Stimulated activated CD4-positive, alpha-beta T cell treated with anti-CD3 and anti-CD28 coated beads, Interleukin-2, amount 100 ng/mL, for 24 hours (primary cell): ENCODE measurements at places on chromosomes 2 and 18.

DNA sequence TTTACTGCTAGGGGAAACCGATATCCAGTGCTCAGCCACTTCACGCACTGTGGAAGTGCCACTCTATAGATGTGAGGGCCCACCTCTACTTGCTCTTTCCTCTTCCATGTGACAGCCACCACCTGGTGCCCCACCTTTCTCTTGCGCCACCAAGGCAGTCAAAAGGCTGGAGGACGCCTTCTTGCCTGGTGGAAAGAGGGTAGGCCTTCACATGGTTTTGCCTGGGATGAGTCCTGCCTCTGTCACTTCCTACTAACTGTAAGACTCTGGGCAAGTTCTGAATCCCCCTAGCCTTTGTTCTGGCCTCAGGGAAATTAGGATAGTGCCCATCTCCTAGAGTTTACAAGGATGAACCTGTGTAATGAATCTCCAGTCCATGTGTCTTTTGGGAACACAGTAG lies 66.1 kb upstream of the ODC1 start:
- no peak for DNase-seq

DNA sequence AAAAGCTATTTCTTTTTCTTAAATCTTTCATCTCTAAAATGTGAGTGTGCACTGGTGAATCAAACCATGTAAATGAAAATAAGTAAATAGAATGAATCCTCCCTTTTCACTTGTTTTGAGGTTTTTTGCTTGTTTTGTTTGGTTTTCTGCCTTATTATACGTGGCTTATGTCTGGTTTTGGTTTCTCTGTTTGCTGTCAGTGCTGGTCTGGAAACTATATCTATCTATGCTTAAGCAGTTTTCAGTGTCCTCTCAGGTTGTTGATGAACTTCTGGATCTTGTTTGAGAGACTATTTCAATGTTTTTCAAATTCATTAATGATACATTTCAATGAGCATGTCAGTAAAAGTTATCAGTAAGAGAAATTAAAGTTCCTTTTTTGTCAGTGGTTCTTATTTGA lies 48.1 kb upstream of the TNFRSF11A start:
- no peak for DNase-seq

DNA sequence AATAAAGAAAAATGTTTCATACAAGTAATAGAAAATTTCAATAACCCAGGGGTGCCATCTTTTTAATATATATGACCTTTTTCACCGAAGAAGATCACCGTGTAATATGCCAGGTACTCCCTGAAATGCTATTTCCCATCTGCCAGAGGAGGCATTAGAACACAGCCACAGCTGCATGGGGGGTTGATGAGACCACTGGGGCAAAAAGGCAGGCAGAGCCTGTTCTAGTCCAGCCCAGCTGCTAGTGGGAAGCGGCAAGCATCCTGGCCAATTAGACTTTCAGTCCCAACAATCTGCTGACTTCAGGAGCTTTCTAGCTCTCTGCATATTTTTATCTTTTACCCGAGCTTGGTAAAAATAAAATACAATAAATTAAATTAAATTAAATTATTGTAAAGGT lies 362.6 kb downstream of the RIT2 start:
- DNase-seq = no peak

- no peak for DNase-seq
Observed at GRCh38 chr2:181407171-181407570, 50.0 kb upstream of the ITGA4 start.

- no peak for DNase-seq
Observed at GRCh38 chr2:121197369-121198091, 87.5 kb downstream of the TFCP2L1 start.

- DNase-seq = no peak
Observed at GRCh38 chr18:10563886-10564285, 38.1 kb downstream of the NAPG start.

DNA sequence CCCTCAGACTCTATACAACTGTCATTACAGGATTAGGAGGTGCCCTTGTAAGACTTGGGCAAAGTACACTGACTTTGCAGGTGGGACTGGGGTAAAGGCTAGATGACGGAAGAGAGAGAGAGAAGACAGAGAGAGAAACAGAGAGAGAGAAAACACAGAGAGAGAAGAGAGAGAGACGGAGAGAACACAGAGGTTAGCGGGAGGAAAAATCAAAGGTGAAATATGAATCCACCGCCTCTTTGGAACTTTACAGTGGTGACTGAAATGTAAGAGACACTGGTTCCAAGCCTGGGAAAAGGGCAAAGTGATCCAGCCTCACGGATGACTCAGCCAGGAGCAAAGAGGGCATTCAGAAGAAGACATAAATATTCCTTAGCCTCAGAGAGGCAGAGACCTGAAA lies 25.1 kb upstream of the CAB39 start:
- DNase-seq = no peak

DNA sequence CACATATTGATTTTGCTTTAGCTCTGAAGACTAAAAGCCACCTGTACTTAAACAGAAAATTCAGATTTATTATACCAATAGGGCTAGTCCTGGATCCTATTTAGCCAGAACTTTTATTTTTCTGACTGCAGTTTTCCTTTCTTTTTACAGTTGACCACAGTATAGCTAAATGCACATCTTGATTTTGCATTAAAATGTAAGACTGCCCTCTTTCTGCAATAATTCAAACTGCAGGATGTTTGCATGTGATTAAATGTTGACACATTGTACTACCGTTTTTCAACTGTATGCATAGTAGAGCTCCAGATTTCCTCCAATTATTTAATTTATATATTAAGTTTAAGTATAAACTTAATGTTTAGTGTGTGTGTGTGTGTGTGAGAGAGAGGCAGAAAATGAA lies 1262.9 kb downstream of the SUCLG1 start:
- no peak for DNase-seq

DNA sequence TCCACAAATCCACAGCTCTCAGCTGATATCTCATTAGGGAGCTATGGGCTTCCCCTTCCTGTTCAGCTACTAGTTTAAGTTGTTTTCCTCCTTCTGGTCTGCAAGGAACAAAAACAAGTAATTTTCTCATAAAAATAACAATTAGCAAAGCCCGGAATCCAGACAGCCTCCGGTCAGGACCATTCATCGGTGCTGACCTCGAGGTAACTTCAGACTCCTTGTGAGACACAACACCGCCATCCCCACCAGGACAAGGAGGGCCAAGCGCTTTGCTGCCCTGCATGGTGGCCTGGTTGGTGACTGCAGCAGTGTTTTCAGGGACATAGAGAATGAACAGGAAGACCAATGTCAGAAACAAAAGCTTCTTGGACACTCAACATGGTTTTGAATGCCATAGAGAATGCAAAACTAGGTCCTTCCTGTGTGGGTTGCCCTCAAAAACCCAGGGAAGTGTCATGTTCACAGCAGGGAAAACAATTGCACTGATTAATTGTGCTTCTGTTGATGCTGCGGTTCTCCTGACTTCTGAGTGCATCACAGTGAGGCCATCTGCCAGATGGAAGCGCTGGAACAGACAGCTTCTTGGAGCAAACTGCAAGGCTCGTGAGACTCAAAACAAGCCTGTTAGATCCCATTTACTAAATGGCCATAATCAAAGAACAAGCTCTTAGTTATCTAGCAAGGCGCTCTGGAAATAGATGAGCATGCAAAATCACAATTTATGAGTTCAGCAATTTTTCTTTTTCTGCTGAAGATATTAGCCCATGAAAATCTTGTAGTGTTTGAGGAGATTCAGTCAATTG lies 77.1 kb downstream of the HS1BP3 start:
- DNase-seq = no peak

DNA sequence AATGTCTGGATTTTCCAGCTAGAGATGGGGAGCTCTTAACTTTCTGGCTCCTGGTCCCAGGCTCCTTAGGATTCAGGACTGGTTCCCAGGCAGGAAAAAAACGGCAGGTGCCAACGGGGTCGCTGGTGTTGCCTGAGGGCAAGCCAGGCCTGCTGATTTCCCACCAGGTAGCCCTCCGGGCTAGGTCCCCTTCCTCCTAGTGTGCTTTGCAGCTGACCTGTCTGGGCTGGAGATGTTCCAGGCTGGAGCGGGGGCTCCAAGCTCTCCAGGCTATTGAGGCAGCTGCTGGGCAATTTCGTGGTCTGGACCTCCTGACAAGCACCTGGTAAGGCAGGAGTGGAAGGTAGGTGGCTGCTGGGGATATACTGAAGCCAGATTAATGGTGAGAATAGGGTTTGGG lies 2.0 kb upstream of the MRPL53 start:
- DNase-seq = no peak

- DNase-seq = no peak
Observed at GRCh38 chr2:69138793-69139459, 125.9 kb downstream of the ANTXR1 start.

DNA sequence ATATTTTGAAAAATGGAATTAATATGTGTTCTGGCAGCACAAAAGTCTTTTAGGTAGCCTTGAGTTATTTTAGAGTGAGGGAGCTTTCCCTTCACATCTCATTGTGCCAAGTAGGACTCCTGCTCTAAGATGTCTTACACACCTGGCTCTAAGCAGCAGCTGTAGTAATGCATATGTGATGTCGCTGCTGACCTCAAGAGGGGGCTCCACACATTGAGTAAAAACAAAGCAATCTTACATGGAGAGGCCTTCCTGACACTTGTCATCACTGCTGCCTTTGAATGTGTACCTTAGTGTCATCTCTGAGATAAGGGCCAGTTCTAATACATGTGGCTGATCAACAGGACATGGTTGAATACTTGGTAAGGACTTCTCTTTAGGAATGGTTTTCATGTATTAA lies 75.8 kb downstream of the ACTR3 start:
- no peak for DNase-seq

DNA sequence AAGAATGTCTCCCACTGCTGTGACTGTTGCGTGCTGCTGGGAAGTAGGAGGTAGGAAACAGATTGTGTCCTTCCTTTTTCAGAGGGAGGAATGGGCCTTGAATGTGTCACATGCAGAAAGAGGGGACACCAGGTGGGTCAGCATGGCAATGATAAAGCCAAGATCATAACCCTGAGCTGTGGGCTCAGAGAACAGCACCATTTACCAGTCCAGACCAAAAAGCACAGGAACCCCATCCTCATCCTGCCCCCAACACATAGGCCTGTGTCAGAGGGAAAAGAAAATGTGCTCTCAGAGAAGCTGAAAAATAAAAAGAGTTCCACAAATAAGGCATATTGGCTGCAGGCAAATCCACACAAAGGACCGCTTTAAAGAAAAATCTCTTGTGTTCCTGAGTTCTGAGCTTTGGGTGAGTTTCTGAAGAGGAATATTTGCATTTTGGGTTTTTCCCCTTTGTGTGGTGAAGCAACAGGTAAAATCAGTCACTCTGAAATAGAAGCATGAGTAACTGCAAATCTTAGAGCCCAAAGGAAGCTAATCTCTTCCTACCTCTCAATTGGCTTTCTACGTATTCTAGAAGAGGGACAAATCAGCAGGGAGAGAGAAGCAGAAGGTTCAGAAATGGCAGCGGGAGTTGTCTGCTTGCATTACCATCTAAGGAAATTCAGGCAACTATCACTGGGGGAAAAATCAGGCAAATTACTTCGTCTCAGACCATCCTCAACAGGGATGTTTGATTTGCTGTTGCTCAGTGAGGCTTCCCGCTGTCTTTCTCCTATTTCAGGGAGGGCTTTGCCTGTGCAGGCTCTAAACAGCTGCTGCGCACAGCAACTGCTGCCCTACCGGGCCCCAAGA lies 106.8 kb downstream of the BCL11A start:
- no peak for DNase-seq

DNA sequence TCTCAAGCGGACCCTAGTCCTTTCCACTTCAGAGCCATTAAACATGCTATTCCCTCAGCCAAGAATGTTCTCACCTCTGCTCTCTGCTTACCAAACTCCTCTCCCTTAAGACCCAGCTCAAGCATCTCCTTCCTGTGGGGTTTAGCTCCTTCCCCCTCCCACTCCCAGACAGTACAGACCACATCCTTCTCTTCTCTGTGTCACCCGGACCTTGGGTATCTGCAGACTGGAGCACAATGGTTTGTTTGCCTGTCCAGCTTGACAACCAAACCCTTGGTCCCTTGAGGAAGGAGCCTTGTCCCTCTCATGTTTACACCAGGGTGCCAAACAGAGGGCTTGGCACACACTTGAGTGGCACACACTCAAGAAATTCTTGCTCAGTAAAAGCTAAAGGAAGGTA lies 4.1 kb upstream of the CD8A start:
- DNase-seq = no peak

DNA sequence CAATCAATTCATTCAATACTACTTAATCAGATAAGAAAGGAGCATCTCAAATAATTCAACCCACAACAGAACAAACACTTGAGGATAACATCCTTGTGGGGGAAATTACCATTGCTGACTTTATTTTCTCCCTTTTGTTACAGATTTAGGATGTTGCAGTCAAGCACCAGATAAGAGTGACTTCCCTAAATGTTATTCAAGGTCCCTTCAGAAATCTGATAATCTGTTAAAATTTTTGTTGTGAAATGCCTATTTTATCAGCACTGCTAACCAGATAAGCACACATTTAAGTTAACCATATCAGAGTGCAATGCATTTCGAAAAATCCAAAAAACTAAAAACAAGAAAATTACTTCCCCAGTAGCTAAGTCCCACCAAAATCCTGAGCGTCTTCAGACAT lies 33.5 kb downstream of the SUMO1 start:
- no peak for DNase-seq

- DNase-seq = no peak
Observed at GRCh38 chr2:207987025-207987716, 38.2 kb downstream of the PLEKHM3 start.

GRCh38 chr2:173984866-173985604 lies 19.9 kb upstream of the SP3 start:
- no peak for DNase-seq

DNA sequence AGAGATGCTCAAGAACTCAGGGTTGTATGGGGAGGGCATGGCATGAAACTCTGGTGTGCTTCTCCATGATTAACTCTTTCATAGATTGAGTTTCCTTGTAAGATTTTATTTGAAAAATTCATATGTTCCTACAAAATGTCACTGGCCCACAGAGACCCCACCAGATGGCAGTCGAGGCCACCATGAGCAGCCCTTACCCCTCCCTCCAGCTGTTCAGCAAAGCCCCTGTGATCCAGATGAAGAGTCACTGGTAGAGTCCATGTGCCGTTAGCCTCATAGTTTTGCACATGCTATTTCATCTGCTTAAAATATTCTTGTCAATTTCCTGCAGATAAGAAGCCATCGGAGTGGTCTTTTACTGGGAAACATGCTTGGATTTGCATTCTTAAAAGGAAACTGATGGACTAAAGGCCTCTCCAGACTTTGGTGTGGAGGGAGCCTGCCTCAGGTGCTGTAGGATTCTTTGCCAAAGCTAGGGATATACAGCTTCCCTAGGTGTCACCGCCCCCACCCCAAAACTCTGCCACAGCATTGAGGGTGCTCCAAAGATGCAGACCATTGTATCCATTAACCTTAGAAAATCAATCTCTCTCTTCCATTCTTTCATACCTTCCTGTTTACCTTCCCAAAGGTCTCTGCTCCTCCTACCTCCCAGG lies 18.8 kb downstream of the ZNF385B start:
- no peak for DNase-seq

- no peak for DNase-seq
Observed at GRCh38 chr2:160299540-160299939, 99.5 kb upstream of the ITGB6 start.

DNA sequence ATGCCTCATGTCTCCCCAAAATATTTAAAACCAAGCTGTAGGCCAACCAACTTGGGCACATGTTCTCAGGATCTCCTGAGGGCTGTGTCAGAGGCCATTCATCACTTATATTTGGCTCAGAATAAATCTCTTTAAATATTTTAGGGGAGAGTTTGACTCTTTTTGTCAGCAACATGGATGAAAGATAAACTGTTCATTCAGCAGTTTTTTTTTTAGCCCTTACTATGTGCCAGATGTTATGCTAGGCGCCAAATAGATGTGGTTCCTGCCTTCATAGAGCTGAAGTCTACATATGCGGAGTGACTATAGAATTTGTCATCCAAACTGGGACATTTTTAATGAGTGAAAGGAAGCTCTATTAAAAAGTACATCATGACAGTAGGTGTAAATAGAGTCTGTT lies 42.5 kb upstream of the TWSG1 start:
- no peak for DNase-seq
